ENCODE measurements at places on chromosomes 13 and 19.

DNA sequence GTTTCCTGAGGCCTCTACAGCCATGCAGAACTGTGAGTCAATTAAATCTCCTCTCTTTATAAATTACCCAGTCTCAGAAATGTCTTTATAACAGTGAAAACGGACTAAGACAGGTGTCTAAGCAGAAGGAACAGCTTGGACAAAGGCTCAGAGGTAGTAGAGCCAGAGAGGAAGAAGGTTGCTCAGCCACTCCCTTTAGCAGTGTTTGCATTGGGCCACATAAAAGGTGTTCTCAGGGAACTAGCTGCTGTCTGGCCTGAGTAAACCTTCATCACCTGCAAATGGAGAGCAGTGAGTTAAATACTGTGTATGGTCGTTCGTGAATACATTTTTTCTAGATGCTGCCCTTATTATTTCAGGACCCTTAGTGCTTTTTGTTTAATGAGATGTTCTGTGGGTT is 383.4 kb downstream of the EFNB2 start:
- DNase-seq = no peak

DNA sequence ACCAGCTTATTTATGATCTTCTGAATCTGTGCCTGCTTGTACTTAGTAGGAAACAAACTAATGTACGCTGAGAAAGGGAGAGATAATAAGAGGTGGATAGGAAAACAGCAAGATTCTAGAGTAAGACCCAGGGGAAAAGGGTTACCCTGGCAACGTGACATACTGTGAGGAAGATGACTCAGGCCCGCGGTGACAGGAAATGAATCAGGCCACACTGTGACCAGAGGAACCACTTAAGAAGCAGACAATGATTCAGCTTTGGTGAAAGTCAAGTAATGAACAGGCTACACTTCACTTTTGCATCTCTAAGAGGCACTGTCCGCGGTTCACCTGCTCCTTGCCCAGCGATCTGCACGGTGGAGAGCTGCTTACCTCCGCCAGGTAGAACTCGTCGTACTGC is 158.2 kb downstream of the NALCN start:
- peak; percentile 10 for DNase-seq

GRCh38 chr19:51564791-51565190 is 6.3 kb upstream of the ZNF175 start:
- no peak for DNase-seq

DNA sequence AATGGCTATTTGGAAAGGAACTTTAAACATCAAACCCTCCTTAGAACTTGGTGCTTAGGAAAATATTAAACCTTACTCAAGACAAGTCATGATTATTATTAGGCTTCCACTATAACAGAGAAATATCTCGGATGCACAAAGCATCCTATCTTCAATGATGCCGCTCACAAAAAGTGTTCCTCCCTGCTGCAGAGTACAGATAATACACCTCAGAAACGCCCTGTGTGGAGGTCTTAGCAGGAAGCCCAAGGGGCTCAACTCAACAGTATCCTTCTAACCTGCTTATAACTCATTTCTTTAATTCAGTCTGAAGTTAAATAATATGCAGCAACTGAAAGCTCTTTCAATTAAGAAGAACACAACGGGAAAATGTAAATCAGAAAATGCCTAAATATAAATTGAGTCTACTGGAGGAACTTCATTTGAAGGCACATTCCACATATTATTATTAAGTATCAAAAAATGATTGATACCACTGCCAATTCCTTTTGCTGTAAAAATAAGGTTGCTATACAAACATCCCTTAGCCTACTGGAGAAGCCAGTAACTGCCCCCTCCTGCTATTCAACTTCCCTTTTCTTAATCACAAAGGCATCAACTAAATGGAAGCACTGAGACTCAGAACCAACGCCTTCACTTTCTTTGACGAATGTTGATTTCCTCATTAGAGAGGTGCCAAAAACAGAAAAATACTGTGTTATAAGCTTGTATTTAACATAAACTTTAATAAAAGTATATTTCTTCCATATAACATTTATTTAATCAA is 12.0 kb downstream of the ELF1 start:
- no peak for DNase-seq

DNA sequence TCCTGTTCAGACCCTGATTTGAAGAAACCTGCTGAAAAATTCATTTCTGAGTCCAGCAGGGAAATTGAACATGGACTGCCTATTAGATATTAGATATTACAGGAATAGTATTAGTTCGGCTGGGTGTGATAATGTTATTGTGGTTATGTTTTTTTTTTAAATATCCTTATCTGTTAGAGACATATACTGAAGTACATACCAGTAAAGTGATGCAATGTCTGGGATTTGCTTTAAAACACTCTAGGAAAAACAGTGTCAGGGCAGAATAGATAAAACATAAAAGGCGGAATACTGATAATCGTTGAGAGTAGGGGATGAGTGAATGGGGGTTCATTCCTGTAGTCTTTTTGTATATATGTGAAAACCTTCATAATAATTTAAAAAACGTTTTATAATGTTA is 28.7 kb upstream of the AMER2 start:
- no peak for DNase-seq

DNA sequence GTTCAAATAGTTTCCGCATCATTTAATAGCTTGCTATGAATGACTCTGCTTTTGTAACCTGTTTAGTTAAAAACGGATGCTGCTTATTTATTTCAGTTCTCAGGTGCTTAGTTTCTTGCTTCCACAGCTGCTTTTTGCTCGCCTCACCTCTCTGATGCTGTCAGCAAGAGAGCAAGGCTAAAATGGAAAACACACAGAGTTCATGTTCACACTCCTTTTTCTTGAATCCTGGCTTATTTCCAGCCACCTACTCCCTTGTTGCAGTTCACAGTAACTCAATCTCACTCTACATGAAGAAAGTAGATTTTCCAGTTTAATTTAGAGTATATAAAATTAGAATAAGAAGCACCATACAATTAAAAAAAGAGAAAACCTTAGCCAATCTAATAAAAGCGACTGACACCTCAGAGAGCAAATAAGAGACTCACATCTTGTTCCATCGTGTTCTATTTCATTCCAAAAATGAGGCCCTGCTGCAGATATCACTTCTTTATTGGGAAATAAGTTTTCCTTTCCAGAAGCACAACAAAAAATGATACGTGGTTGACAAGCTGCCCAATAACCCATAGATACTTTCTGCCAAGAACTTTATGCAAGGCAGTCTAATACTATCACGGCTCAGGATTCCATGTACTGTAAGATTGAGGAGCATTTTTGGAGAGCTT is 326.1 kb upstream of the SLITRK1 start:
- DNase-seq = no peak

DNA sequence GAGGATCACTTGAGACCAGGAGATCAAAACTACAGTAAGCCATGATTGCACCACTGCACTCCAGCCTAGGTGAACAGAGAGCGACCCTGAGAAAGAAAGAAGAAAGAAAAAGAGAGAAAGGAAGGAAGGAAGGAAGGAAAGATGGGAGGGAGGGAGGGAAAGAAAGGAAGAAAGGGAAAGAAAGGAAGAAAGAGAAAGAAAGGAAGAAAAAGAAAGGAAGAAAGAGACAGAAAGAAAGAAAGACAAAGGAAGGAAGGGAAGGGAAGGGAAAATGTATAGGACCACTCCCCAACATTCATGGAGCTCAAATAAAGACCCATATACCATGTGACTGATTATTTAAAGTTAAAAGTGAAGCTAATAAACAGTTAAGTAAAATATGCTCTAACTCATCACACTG is 39.9 kb downstream of the SYDE1 start:
- no peak for DNase-seq

DNA sequence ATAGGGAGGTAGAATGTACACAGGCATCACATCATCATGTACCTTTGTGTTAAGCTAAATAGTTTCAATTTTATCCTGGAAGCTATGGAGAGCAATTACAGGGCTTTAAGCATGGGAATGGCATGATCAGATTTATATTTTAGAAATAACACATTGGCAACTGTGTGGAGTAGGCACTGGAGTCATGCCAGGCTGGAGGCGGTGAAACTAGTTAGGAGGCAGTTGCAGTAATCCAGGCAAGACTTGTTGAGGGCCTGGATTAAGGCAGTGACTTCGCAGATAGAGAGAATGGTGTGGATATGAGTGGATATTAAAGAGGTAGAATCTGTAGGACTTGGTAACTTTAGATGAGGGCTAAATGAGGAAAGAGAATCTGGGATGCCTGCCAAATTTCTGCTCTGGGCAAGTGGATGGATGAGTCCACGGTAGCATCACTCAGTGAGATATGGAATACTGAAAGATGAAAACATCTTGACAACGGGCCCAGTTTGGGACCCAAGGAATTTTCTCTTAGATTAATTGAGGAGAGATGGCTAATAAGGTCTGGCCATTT is 506.2 kb downstream of the FGF9 start:
- DNase-seq = no peak

GRCh38 chr19:49020342-49020741 is 3.5 kb upstream of the LHB start:
- DNase-seq = no peak

GRCh38 chr13:65453982-65454381 is 1776.2 kb downstream of the PCDH9 start:
- no peak for DNase-seq

DNA sequence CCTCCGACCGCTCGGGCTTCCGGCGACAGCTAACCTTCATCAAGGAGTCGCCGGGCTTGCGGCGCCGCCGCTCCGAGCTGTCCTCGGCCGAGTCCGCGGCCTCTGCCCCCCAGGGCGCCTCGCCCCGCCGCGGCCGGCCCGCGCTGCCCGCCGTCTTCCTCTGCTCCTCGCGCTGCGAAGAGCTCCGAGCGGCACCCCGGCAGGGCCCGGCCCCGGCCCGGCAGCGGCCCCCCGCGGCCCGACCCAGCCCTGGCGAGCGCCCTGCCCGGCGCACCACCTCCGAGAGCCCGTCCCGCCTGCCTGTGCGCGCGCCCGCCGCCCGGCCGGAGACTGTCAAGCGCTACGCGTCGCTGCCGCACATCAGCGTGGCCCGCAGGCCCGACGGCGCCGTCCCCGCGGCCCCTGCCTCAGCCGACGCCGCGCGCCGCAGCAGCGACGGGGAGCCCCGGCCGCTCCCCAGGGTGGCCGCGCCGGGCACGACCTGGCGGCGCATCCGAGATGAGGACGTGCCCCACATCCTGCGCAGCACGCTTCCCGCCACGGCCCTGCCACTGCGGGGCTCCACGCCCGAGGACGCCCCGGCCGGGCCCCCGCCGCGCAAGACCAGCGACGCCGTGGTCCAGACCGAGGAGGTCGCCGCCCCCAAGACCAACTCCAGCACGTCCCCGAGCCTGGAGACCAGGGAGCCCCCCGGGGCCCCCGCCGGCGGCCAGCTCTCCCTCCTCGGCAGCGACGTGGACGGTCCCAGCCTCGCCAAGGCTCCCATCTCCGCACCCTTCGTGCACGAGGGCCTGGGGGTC is 9.6 kb downstream of the C19orf25 start:
- DNase-seq = no peak

GRCh38 chr19:49210901-49211451 is 53.4 kb downstream of the TRPM4 start:
- DNase-seq = no peak

GRCh38 chr19:11594084-11594483 is 3.2 kb upstream of the ZNF627 start:
- DNase-seq = no peak

DNA sequence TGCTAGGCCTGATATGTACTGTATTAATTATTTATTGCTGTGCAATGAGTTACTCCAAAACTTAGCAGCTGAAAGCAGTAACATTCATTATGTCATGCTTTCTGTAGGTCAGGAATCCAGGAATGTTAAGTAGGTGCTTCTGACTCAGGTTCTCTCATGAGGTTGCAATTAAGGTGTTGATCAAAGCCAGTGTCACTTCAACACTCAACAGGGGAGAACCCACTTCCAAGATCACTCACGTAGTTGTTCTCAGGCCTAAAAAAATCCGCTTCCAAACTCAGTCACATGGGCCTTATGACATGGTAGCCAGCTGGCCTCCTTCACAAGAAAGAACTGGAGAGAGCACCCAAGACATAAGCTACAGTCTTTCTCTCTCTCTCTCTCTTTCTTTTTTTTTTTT is 211.1 kb upstream of the NBEA start:
- no peak for DNase-seq

GRCh38 chr19:45793876-45794275 is 1.2 kb upstream of the DMWD start:
- DNase-seq = no peak

DNA sequence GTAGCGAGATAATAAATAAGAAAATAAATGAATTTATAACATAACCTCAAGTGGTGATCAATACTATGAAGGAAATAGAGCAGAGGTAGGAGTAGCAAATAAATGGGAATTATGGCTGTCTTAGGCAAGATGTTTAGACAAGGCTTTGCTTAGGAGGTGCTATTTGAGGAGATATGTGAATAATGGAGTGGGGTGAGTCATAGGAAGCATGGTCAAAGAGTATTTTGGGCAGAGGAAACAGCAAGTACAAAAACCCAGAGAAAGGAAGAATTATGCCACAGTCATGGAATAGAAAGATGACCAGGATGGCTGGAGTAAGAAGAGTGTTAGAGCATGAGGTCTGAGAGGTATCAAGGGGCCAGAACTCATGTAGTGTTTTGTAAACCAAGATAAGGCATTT is 33.6 kb upstream of the LPAR6 start:
- no peak for DNase-seq

DNA sequence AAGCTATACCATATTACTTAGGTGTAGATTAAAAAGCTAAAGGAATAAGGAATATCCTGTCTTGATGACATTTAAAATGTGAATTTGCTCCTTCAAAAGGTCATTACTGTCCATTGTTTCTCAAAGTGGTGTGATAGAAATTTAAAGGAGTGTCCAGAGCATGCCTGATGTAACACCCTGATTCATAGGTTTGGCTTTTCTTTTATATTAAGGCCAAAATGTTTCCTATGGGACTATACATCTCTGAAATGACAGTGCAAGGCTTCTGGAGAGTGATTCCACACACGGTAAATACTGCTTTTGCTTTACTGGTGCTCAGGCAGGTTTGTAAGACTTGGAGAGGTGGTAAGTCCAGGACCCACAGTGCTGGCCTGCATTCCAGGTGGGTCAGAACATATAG is 289.9 kb downstream of the RFC3 start:
- no peak for DNase-seq

DNA sequence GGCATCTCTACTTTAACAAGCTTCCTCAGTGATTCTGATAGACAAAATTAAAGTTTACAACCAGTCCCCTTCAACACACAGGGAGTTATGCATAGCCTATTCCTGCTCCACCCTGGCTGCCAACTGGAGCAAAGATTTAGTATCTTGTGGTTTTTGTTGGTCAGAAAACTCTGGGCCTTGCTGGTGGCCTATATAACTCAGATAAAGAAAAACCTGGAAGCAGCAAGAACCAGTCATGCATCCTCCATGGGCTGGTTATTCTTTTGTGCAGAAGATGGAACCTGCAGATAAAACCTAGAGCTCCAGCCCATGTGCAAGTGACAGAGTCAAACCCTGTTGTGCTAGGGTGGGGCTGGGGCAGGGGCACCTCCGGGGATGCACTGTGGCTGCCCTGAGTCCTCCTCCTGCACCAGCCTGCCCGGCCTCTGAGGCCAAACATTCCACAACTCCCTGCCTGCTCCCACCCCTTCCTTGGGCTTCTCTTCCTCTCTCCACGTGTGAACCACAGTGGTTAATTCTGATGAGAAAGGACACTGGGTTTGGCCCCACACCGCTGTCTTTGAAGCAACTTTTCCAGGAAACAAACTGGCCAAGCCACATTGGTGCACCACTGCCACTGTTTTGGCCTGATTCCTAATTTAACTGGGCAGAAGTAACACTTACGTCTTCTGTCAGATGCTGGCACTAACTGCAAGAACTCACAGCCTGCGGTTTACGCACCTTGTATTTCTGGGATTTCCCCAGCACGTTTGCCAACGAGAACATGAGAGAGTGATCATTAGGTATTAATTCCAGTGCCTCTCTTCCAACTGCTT is 23.3 kb upstream of the GGACT start:
- DNase-seq = no peak
